ENCODE measurements at places on chromosomes 1 and 21.

GRCh38 chr1:187878883-187879282 lies 1050.1 kb downstream of the PLA2G4A start:
- no peak for DNase-seq

DNA sequence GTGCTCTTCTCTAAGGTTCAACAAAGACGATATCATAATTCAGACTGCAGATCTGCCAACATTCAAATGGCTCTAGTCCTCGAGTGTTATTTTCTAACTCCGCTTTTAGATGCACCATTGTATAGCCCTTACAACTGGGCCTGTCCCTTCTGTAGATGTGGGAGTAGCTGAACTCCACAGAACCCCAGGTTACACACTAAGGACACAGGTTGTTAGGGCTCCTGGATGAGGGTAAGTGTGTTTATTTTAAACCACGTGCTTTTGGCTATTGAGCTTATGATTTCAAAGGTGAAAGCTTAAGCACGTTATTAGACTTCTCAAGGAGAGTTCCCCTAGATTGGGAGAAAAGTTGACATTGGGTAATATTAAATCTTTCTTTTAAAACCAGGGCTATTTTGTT lies 64.7 kb downstream of the MPZL1 start:
- no peak for DNase-seq

DNA sequence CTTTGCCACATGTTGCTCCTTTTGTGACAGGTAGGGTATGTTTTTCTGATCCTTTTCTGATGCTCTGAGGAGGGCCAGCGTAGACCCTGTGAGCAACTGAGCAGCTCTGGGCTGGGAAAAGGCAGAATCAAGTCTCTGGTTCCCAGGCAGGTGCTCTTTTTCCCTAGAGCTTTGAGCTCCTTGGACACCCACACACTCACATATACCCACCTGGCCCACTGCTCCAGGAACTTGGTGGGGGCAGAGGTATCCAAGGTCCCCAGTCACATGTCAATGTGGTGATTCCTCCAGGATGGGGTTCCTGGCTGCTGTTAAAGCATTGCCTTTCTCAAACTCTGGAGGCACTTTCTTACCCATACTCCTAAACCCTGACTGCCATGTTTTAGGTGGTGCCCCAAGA lies 5.4 kb downstream of the CD2 start:
- no peak for DNase-seq

- no peak for DNase-seq
Observed at GRCh38 chr1:6096243-6097116, 50.8 kb downstream of the KCNAB2 start.

- no peak for DNase-seq
Observed at GRCh38 chr1:219236933-219237610, 63.4 kb downstream of the LYPLAL1 start.

DNA sequence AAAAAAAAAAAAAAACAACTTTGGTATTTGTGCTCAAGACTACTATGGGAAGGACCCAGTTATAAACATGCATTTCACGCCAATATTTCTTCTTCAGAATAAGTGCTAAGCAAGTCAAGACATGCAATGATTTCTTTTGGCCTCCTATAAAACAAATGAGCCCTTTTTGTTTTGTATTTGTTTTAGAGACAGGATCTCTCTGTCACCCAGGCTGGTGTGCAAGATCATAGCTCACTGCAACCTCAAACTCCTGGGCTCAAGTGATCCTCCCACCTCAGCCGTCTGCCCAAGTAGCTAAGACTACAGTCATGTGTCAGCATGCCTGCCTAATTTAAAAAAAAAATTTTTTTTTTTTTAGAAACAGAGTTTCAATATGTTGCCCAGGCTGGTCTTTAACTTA lies 348.7 kb downstream of the PCP4 start:
- DNase-seq, result no peak

- no peak for DNase-seq
Observed at GRCh38 chr21:35641271-35642016, 418.9 kb downstream of the SETD4 start.

DNA sequence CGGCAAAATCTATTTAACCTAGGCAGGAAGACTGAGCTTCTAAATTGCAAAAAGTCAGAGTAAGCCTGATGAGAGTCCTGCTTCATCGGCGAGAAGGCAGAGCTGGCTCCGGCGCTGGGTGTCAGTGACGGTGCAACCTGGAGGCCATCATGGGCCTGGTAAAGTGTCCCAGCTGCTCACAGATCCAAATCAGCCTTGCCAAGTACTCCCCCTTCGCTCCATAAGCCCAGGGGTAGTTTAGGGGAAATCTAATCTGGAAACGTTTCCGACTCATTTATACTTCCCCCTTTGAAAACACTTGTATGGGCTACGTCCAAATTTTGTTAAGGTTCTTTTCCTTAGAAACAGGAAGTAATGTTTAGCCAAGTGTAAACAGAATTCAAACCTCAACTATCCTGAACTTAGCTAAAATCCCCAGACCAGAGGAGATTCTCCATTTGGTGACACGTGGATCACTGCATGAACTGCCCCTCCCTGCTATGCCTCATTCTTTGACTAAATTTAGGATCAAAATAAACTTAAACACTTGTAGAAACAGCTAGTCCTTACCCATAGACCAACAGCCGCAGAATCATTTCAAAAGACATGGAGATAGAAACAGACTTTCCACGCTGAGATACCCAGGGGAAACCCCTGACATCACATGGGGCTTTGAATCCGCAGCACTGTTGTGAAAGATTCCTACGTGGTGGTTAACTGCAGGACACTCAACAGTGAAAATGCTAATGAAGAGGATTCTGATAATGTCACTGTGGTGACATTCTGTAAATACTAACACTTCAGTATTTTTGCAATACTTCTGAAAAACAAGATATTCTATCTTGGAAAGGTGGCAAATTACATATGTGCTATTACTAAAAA lies 172.7 kb downstream of the TGFBR3 start:
- DNase-seq, result peak; percentile 25

DNA sequence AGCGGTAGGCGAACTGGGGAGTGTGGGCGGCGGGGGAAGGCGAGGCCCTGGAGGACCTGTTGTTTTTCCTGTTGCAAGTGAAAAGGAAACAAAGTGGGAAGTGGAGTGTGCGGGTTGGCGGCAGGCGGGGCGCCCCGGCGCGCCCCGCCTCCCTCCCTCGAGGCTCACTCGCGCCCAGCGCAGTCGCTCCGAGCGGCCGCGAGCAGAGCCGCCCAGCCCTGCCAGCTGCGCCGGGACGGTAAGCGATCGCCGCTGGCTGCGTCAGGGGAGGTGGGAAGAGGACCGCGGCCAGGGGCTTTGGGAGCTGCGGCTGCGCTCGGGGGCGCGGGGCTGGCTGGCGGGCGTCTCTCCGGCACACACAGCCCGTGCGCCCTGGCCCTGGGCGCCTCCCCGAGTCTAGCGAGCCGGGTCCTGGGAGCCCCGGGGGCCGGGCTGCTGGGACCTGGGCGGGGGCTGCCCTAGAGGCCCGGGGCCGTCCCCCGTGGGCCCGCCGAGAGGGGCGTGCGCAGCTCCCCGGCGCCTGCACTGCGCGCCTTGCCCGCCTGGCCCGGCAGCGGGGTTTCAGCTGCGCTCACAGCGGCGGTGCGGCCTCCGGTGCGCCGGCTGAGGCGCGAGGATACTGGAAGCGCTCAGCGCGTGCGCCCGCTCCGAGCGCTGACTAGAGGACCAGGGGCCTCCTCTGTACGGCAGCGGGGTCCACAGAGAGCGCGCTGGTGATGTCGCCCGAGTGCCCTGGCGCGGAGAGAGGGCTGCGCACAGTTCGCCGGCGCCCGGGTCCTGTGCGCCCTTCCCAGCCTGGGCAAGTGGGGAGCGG lies at the start of gene PIK3CD:
Gene PIK3CD (plus strand): TSS at position 167 of the 814 bp plus-strand sequence. CDS start 58,725 bp downstream, outside the sequence.
- no peak for DNase-seq

- no peak for DNase-seq
Observed at GRCh38 chr1:12409681-12410080, 179.9 kb downstream of the VPS13D start.

DNA sequence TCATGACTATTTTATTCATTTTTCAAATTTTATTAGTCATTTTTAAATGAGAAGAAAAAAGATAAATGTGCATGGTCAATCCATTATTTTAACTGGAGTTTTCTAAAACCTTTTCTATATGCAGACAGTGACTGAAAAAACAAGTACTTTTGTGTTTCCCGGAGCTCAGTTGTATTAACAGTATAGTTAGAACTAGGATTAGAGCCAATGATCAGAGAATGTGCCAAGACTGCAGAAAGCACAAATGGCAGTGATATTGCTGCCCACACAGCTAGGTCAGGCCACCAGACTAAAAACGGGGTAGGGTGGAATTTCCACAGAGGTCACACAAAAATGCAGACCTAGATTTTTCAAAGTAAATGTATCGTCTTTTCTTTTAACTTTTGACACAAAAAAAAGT lies 163.1 kb upstream of the GRIK3 start:
- no peak for DNase-seq

- no peak for DNase-seq
Observed at GRCh38 chr1:27656157-27656893, 15.7 kb downstream of the IFI6 start.

- DNase-seq, result no peak
Observed at GRCh38 chr21:38925478-38925877, 119.7 kb downstream of the ETS2 start.

GRCh38 chr1:6967431-6968111 lies 182.3 kb downstream of the CAMTA1 start:
- DNase-seq, result no peak

- DNase-seq, result no peak
Observed at GRCh38 chr1:87137342-87137739, 191.3 kb upstream of the LMO4 start.

DNA sequence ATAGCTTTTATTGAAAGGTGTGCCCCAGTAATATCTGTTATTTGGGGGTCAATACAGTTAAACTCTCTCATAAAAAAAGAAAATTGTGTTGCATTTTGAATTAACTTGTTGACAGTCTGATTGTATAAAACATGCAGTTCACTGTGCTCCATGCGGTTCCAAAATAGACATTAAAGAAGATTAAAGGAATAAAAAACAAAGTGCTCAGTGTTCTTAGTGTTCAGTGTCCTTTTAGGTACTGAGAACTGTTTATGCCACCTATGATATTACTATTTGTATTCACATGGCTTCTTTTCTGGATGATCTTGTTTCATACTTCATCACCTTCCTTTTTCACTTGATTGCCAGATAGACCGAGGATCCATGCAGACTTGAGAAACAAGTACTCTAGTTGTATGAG lies 15.3 kb upstream of the SGIP1 start:
- no peak for DNase-seq

DNA sequence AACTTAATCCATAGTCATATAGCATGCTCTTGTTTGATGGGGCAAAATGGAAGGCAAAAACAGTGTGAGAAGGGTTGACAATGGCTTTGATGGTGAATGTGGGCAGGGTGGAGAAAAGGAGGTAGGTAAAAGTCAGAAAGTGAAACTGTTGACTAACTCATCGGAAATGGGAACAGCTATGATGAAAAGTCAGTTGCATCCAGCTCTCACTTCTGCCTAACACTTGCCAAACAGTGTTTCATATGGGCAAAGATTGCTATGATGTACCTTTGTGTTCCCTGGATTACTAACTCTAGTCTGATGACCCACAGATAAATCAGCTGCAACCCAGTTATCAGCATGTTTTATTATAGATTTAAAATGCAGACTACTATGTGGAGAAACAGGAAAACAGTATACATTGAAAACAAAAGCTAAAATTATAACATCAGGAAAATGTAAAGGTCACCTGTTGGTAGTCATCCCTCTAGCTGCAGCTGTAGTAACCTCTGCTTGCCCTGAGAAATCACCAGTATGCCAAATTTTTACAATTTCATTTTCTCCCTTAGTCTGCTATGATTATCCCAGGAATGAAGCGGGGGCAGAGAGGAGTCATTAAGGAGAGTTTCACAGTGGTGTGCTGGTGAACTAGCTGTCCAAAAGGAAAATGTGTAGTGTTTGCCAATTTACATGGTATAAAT lies 11.7 kb downstream of the TNFSF18 start:
- DNase-seq, result no peak

DNA sequence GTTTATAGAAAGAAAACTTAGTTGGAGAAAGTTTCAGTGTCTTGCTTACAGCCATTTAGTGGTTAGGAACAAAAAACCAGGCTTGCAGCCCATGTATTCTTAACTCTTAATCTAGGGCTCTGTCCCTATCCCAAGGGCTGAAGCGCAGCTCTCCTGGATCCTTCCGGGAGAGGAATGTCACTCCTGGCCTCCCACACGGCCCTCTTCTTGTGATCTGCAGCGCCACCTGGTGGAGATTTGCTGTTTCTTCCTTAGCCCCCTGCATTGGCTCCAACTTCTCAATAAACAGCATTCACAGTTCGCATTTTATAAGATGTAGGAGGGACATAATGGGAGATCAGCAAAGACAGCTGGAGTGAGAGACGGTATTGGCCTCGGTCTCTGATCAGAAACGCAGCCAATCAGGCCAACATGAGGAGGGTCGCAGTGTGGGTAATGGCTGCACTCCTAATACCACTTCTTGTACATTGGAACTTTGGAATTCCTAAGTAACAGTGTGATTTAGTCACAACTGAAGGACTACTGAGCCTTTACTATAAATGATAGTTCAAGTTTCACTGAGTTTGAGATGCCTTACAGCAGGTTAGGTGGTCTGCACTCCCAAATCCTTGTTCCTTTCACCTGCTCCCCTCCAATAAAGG lies 283.4 kb downstream of the ASTN1 start:
- DNase-seq, result peak; percentile 72

- DNase-seq, result no peak
Observed at GRCh38 chr1:8483586-8483985, 165.7 kb downstream of the SLC45A1 start.

- DNase-seq, result no peak
Observed at GRCh38 chr1:27878787-27879335, 6.5 kb downstream of the THEMIS2 start.

DNA sequence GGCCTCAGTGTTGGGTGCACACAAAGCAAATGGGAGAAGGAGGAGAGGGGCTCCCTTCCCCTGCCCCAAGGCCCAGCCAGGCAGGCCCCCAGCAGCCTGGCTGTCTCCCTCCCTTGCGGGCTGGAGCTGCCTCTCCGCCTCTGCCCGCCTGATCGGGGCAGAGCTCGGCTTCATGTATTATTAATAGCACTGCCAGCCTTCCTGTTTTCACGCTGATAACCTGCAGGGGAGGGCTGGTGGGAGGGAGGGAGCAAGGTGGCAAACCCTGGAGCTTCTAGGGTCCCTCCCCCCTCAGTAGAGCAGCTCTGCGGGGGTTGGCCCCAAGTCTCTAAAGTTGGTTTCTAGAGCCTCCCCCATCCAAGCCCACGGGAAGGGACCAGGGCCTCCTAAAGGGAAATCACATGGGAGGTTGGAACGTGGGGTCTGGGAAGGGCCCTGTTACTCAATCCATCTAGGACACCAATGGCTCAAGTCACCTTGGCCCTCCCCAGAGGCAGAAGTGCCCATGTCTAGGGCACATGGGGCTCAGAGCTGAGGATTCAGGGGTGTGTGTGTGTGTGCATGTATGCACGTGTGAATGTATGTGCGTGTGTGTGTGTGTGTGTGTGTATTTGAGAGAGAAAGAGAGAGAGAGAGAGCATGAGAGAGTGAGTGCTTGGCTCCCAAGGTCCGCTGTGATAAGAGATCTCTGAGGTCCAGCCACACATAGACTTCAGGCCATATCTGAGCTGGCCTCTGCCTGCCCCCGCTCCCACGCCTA lies 21.8 kb upstream of the POU3F1 start:
- DNase-seq, result no peak
